LNCaP clone FGC (cell line): ENCODE measurements at places on chromosomes 5 and 9.
A peak's percentile ranks its signal among the peaks of the same experiment; 100 is the strongest.

- DNase-seq = no peak
These were observed 1.2 kb downstream of the NMRK1 start for GRCh38 chr9:75086541-75087288.

DNA sequence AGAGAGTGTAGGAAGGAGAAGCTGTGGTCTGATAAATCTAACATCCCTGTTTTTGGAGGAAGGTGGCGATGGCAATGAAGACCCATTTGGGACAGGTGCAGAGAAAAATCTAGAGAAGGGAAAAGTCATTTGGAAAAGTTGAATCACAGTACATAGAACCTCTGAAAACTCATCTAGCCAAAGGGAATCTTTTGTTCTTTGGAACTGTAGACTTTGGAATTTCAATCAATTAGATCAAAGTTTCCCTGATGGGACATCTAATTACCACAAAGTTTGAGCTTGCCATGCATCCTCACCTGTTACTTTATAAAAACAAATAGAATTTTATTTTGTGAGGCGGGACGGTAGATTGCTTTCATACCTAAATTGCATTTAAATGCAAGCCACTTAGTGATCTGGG, 294.9 kb downstream of the TRPM3 start:
- DNase-seq = no peak

- no peak for DNase-seq
These were observed 562.5 kb downstream of the CSNK1G3 start for GRCh38 chr5:124074500-124074899.

GRCh38 chr5:116256717-116257116, 171.9 kb downstream of the COMMD10 start:
- no peak for DNase-seq

DNA sequence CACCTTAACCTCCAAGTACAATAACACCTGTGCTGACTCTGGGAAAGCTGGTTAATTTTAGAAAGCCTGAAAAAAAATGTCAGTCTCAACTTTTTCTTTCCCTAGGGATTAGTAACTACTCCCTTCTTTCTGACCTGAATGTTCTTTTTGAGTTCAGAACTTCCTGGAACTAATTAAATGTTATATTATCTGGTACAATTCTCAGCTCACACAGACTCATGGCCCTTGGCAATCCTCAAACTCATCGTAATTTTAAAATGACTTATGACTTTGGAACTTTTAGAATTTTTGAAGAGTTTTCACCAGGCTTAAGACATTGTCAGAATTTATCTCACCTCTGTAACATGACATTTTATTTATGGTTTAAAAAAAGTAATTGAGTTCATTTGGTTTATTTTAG, 315.0 kb downstream of the FER start:
- DNase-seq = no peak

DNA sequence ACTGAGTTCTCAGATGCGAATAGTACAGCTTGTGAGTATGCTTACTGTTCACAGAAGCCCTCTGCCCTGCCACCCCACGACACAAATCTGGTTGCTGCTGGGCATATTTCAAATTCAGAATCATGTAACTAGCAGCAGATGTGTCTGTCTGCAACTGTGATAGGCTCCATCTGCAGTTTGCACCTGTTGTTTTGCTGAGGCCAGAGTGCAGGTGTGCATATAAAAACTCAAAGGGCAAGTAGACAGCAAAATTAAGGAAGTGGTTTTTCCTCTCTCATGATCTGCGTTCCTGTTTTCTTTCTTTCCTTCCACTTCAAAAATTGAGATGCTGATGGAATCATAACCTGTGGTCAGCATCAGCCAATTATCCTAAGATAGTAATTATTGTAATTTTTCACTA, 1000.5 kb downstream of the PTPRD start:
- no peak for DNase-seq

GRCh38 chr9:99071313-99072039, 33.4 kb upstream of the TGFBR1 start:
- DNase-seq = no peak

- DNase-seq = no peak
These were observed 6.9 kb downstream of the GMCL2 start for GRCh38 chr5:178180141-178180863.

DNA sequence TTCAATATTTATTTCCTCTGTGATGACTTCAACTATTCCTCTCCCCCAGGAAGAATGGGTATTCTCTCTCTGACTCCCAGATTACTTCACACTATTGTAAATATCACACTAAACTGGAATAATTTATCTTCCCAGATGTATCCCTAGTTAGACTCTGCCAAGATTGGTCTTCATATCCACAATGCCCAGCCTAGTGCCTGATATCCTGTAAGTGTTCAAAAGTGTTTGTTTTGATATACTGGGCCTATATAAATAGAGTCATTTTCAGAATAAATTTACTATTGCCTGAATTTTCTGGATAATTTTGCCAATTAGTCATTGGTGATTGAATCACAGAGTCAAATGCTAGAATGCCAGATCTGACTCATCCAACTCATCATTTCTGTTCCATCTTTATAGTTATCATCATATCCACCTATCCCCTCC, 143.7 kb upstream of the TNC start:
- peak; percentile 4 for DNase-seq

GRCh38 chr5:154042766-154043165, 4.0 kb downstream of the MFAP3 start:
- DNase-seq = no peak

GRCh38 chr9:117034866-117035265, 347.8 kb downstream of the TRIM32 start:
- DNase-seq = no peak

DNA sequence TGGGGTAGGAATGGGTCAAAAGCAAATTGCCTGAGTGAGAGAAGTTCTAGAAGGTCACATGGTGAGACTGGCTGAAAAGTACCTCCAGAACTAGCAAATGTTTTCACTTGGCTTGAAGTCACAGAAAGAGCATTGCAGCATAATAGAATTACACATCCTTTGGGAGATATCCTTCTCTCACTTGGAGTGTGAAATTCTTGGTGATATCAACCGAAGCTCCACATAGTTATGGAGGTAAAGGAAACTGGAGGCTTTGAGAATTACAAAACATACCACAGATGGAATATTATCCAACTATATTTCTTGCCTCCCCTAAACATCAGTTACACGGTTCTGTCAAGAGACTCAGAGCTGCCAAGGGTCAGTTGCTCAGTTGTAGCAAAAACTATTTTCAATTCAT, 182.4 kb downstream of the SEMA5A start:
- no peak for DNase-seq
